ENCODE measurements at places on chromosomes 11 and 22.
A peak's percentile ranks its signal among the peaks of the same experiment; 100 is the strongest.

DNA sequence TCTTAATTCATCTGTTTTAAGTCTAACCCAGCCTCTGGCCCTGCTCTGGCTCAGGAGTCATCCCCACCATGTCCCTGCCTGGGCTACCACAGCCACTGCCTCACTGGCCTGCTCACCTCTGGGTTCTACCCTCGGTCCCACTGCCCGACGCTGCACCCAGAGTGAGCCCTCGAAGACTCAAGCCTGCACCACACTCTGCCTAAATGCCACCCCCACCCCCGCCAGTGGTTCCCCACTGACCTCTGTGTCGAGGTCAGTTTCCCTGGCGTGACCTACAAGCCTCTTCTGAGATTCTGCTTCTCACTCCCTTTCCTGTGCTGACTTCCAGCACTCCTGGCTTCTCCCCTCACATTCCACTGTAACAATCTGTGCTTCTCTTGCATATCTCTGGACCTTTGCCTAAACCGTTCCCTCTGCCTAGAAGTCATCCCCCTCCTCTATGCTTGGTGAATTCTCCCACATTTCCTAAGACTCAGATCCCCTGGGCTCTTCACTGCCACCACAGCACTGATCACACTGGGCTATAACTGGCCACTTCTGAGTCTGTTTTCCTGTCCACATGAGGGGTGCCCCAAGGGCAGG lies 12.5 kb upstream of the PDE2A start:
- no peak for DNase-seq

DNA sequence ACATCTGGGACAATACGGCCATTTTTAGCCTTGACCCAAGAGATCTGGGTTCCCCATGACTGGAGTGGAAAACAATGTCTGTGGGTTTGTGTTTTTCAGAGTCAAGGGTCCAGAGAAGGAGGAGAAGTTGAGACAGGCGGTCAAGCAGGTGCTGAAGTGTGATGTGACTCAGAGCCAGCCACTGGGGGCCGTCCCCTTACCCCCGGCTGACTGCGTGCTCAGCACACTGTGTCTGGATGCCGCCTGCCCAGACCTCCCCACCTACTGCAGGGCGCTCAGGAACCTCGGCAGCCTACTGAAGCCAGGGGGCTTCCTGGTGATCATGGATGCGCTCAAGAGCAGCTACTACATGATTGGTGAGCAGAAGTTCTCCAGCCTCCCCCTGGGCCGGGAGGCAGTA lies 15.7 kb downstream of the NNMT start:
- DNase-seq, result no peak

DNA sequence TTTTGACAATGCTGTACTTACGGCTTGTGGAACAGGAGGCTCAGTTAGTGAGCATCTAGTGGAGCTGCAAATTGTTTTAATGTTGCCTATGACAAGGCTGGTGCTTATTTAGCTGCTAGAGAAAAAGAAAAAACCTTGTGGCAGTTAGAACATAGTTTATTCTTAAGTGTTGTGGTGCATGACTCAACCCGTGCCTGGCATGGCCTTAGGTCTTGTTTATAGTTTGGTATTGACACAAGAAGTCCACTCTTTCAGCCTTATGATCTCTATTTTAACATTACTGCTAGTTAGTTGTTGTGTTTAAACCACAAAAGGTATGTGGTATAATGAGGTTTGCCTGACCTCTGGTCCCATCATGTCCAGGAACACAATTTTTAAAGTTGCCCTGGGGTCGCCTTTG lies 744.6 kb downstream of the FAM181B start:
- DNase-seq, result no peak

GRCh38 chr11:74583024-74583624 lies 9.3 kb upstream of the POLD3 start:
- DNase-seq, result no peak

- no peak for DNase-seq
Observed at GRCh38 chr11:11552529-11553087, 69.2 kb downstream of the GALNT18 start.

DNA sequence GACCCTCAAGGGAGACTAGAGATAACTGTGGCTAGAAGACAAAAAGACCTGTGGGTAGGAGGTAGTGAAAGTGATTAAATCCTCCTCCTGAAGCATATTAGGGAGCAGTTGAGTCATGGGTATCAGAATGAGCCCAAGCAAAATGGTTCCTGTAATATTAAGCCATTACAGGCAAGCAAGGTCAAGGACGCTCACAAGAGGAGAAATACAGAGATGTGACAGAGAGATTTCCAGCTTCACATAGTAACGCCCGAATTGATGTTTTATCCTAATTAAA lies 77.7 kb downstream of the FAM76B start:
- no peak for DNase-seq

DNA sequence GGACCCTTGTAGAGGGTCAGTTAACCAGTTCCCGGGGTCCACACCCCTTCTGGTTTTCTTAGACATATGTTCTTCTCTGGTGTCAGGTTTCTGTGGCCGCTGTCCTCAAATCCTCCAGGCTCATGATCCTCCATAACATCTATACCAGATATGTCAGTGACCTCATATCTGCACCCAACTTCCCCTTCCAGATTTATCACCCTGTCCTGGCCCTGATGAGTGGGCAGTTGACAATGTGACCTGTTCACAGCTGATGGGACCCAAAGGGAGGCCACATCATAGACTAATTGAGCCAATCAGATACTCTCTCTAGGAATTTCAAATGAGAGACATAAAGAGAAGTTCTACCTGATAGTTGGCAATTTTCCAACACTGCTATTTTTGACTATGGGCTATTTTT lies 5.1 kb downstream of the DKK3 start:
- no peak for DNase-seq

- no peak for DNase-seq
Observed at GRCh38 chr11:72058416-72059034, 21.8 kb downstream of the NUMA1 start.

- DNase-seq, result no peak
Observed at GRCh38 chr11:27380771-27381170, 17.8 kb upstream of the CCDC34 start.

DNA sequence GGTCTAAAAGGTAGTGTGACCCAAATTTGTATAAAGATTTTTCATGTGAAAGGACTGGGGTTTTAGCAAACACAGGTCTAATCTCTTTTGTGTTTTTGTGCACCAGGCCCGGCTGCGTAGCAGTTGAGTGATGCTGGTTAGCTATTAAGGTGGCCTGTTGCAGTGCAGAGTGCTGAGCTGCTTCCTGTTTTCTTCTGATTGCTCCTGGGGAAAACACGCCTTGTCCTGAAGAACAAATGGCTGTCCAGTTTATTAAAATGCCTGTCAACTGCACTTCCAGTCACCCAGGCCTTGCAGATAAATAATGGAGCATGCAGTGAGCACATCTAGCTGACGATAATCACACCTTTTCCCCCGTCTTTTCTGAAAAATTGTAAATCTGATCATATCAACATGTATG lies 1.8 kb downstream of the SRSF8 start:
- DNase-seq, result peak; percentile 31

DNA sequence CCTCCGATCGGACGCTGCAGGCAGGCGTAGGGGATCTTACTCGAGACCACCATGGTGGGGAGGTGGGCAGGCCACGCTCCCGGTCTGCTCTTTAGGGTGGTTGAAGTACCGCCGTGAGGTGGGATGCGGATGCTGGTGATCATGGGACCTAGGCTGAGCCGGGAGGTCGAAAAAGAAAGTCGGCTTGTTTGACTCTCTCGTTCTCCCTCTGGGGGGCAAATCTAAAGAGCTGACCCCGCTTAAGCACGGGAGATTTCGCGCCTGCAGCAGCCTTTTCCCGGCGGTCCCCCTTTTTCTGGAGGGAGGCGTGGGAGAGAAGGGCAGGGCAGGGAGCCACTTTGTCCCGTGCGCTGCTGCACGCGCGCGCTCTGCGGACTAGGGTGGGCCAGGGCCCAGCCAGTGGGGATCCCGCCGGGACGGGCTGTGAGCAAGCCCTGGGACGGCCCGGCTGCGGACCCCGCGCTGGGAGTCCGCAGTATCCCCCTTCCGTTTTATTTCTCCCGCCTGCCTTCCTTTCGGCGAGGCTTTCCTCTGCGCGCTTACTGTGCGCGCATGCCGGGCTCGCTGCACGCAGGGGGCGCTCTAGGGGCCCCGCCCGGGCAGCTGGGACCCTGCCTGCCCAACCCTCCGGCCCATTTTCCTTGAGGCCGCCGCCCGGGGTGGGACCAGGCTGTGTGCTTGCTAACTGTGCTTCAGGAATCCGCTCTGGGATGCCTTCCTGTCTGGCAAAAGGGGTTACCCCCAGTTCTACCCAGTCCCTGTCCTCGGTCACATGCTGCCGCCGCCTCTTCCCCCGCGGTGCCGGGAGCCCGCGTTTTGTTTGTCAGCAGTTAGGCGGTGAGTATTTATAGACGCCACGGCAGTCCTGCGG lies 81.0 kb downstream of the PRR5L start:
- no peak for DNase-seq

DNA sequence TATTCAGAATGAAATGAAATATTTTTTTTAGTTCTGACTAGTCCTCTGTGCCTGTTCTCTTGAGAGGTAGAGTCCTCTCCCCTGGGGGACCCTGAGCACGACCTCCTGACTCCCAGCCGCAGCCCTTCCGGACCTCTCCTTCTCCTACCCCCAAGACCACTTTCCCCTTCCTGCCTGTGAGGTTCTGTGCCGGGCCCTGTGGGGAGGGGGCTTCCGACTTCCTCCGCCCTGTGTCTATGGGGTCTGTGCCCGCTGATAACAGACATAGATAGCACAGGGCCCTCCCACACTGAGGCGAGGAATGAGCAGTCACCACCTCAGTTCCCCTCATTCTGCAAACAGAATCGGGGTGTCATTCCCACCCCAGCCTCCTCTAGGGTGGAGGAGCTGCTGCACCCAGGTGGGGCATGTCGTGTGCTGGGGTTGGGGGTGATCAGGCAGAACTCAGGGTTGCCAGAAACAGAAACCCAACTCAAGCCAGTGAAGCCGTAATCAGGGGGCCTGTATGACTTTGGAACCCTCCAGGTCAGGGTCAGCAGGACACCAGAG lies 11.9 kb upstream of the PKP3 start:
- no peak for DNase-seq

DNA sequence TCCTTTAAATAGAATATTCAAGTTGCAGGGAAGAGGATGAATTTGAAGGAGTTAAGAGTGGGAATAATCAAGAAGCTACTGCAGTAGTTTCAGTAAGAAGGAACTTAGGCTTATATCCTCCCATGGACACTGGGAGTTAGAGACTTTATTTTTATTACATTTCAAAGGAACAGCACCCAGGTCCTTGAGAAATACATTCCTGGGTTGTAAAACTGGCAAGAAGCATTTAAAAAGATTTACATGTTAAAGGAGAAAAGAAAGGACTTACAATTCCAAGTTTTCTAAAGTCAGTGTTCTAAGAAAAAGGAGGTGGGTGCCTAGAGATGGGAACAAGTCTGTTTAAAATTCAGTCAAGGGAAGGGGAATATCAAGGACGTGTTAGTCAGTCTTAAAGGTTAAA lies 306.9 kb downstream of the JRKL start:
- no peak for DNase-seq

DNA sequence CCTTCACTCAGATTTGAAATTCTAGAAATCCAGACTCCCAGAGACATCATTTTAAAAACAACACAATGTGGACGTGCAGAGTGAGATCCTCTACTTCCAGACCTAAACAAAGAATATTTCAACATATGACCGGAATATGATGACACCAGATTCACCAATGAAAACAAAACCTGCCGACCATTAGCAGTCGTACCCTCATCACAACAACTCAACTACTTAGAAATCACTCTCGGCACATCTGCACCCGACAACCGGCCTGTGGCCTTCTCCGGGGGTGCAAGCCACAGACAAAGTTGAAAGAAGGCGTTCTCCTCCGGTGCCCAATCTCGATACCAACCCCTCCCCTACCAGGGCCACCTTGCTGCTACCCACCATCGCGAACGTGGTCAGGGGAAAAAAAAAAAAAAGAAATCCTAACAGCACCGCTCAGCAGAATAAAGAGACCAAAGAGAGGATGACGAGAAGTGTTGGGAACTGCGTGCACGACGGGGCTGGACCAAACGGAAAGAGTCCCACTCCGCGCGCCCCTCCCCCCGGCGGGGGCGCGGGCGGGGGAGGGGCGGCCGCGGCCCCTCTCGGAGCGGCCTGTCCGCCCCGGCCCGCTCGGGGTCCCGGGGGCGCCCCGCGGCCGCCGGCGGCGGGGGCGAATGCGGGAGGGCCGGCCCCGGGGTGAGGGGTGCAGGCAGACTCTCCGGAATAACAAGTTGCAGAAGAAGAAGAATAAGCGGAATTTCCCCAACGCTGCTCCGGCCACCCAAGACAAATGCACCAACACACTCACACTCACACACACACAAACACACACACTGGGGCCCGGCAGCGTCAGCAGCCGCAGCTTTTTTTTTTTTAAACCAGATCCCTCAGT lies 1.7 kb downstream of the PHF21A start:
- DNase-seq, result peak; percentile 22

DNA sequence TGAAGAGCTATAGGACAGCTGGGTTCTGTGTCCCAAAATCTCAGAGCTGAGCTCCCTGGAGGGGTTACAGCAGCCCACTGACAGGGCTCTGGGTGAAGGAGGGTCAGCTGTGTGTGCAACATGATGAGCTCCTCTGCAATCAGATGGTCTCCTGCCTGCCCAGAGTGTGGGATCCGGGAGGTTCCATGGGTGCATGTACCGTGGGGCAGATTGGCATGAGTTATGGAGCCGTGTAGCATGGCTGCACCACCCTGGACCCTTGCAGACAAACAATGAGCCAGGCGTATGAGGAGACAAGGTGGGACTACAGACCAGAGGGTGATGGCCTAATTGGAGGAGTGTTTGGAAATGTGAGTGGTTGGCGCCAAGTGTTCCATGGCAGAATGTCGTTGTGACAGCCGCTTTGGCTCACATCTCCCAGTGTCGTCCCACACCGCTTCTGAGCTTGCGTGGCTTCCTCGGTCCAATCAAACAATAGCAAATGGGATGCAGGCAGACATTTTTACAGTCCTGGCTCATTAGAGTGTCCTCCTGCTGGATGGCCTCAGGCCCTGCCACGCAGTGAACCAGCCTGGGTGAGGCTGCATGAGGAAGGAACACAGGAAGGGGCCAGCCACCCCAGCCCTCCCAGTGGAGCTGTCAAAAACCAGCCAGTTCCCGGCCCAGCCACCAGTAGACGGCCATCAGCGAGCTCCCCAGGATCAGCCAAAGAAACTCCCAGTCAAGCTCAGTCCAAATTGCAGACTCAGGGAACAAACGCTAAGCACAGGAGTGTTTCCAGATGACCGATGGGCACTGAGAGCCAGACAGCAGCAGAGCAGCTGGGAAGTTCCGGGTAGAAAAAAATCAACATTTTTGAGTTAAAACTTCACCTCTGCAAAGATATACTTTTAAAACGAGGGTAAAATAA lies 1066.9 kb downstream of the BRD1 start:
- DNase-seq, result no peak

GRCh38 chr11:94048032-94048709 lies 27.0 kb downstream of the HEPHL1 start:
- DNase-seq, result no peak

GRCh38 chr11:19466314-19466713 lies 225.6 kb upstream of the E2F8 start:
- no peak for DNase-seq

DNA sequence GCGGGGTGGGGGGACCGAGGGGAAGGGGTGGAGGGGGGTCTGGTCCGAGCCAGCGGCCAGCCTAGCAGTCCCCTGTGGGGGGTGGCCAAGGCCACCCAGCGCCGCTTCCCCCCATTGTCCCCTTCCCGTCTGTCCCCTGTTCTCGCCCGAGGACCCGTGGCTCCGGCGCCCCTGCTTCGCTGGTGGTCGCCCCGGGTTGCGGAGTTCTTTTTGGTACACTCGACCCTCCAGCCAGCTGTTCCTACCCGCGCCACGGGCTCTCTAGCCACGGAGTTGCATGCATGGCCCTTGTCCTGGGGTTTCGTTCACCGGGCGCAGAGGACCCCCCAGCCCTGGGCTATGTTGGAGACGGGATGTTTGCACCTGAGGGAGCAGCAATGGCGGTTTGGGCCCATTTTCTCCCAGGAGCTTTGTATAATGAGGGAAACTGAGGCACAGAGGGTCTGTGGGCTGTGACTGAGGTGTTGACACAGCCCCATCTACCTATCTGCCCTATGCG lies 489 bp downstream of the RNF214 start:
- DNase-seq, result no peak
